ENCODE measurements at places on chromosomes 5 and 9.

DNA sequence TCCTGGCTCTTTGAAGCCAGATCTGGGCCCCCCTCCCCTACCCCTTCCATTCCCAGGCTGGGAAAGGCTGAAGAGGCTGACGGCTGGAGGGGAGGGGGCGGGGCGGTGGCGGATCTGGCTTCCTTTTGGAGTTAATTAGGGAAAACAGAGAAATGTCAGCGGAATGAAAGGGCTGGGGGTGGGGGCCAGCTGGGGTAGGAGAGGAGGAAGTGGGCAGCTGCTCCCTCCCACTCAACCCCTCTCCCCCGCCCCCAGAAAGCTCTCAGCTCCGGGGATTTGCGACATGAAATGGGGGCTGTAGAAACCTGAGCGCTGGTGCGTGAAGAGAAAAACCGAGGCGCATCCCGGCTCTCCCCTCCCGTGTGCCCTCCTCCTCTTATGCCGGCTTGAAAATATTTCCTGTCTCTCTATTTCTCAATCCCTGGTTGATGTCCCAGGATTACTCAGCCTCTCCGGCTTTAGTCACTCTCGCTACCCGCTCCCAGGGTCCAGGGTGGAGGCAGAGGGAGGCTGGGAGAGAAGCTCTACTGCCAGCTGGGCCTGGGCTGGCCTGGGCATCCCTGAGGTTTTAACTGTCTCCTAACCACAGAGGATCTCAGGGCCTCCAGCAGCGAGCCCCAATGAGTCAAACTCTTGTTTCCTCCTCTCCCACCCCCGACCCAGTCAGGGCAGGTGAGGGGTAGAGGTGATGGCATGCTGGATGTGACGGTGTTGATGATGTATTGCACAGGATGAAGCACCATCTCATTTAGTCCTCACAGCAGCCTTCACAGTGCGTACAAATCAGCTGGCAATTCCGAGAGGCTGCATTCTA, 20.1 kb downstream of the PCDHGC5 start:
- DNase-seq = no peak

DNA sequence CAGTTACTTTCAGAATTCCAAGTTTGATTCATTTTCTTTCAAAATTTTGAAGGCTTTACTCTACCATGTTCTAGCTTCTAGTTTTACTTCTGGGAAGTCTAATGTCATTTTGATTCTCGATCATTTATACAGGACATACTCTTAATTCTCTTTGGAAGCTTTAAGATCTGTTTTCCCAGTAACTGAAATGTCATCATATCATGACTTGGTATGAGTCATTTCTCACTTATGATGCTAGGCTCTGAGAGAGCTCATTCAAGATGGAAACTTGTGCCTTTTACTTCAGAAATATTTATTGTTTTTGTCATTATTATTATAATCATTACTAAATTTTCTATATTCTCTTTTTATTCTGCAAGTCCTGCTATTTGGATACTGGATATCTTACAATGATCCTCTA, 222.3 kb downstream of the PARP8 start:
- DNase-seq = no peak

- no peak for DNase-seq
Observed at GRCh38 chr9:21252721-21253547, 13.1 kb upstream of the IFNA14 start.

DNA sequence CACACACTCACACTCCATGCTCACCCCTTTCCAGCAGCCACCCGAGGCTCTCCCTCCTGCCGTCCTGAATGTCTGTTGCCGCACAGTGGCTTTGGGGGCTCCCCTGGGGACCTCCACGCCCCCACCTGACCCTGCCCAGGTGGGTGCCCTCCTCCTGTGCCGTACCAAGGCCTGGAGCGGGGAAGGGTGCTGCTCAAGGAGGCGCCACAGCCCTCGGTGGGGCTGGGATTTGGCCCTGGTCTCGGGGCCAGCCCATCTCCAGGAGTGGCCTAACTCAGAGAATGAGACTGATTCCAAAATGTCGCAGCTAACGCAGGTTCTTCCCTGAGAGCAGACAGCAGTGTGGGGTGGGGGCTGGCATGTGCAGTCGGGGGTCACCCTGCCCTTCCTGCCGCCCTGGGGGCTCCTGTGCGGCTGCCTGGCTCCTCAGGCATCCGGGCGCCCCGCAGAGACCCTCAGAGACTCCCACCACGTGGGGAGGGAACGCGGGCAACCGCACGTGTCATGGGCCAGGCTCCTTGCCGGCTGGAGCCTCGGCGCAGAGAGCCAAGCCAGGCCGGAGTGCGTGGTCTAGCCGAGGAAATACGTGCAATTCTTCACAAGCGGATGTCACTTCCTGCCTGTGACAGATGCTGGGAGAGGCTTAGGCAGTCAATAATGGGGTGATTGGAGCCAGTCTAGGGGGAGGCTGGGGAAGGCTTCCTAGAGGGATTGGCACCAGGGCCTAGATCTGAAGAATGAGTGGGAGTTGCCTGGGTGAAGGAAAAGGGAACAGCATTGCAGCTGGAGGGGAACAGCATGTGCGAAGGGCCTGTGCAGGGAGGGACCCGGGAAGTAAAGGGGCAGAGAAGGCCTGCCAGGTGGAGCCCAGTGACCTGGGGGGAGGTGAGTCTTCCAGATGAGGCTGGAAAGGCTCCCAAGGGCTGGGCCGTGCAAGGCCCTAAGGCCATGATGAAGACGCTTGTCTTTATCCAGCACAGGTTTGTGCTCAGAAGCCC, 44.1 kb downstream of the C9orf50 start:
- DNase-seq = no peak
